ENCODE measurements at places on chromosomes 7 and 10.

- DNase-seq: peak; percentile 34
These were observed 51.3 kb downstream of the AOC1 start for GRCh38 chr7:150903606-150904005.

DNA sequence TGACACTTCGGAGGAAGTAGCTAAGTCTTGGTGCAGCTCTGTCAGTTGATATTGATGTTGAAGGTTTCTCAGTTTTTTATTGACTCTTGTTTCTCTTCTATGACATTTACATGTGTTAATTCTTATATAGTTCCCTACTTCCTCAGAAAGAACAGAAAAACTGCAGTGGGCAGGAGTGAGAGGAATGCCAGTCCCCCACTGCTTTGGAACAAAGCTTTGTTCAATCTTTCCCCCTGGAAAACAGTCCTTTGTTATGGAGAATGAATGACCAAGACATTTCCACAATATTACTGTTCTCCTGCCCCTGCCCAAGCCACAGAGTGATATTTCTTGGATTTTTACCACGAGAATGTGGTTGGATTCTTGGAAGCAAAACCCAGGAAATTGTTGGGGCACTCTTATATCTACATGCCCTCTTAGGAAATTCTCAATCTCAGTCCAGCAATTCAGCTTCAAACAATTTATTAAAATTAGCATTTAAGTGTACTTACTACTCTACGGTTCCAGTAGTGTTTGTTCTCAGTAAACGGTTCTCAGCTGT lies 258.0 kb upstream of the KCND2 start:
- no peak for DNase-seq

DNA sequence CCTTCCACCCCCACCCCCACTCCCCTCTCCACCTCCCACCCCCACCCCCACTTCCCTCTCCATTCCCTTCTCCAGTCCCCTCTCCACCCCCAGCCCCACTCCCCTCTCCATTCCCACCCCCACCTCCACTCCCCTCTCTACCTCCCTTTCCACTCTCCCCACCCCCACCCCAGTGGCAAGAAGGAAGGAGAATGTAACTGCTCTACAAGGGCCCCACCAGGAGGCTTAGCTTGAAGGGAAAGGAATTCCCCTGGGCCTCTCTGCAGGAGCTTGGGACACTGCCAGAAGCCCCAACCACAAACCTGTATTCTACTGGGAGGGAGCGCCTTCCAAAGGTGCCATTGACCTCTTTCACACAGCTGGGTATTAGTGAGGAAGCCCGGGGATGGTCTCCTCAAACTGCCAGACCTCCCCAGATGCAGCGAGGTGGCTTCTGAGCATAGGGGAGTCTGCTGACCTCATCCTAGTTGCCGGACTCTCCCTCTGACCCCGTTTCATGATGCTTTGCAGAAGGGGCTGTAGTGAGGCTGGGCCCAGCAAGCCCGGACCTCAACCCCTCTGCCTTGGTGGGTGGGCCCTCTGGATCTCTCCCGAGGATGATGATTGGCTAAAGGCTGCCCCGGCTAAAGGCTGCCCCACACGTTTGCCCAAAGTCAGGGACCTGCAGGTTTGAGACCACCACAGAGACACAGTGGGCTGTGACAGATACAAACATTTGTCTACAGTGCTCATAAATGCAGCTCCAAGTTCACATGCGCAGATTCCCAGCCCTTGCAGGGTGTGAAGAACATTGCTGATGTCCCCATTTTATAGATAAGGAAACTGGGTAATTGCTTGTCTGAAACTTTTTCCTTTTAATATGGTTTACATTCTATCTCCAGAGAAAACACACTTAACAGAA lies 2.9 kb downstream of the DEPP1 start:
- DNase-seq: no peak

- no peak for DNase-seq
These were observed 166.3 kb upstream of the TMEM196 start for GRCh38 chr7:19939746-19940145.

DNA sequence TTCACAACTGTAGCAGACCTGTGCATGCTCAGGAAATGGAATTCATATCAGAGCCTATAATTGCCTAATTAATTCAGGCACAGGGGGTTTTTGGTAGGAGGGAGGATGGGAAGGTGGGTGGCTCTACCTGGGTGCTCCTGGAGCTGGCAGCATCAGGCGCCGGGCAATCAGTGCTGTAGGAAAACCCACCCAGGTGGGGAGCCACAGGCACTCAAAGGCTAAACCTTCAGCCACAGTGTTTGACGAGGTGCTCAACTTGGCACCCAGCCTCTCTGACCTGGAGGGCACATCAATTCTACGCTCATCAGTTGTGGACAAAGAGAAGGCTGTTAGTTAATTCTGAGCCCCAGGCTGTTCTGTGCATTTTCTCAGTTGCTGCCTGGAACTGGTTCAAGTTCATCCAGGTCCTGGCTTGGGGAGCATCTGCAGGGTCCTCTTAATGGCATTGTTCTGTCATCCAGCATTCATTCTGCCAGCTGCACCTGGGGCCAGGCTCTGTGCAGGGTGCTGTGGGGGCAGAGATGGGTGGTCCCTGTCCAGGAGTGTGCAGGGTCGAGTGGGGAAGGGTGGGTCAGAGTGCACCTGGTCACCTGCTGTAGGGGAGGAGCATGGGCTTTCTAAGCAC lies 54.1 kb upstream of the NPTX2 start:
- DNase-seq: no peak

GRCh38 chr10:63670291-63670898 lies 149.2 kb downstream of the REEP3 start:
- DNase-seq: peak; percentile 53

Measured in activated CD4-positive, alpha-beta T cell treated with anti-CD3 and anti-CD28 coated beads, Interleukin-2, amount 50 U/mL, for 16 hours (primary cell).